ENCODE measurements at places on chromosomes 13 and 19.

- DNase-seq, result no peak
Observed at GRCh38 chr19:32870981-32871451, 1.4 kb upstream of the SLC7A9 start.

GRCh38 chr13:73715114-73715910 lies 418.9 kb downstream of the KLF12 start:
- DNase-seq, result peak; percentile 56

GRCh38 chr19:48728911-48729664 lies 9.6 kb upstream of the MAMSTR start:
- DNase-seq, result no peak

GRCh38 chr19:8336072-8336569 lies 6.9 kb downstream of the KANK3 start:
- no peak for DNase-seq

All from T-helper 1 cell (primary cell).